NAMALWA (cell line): ENCODE measurements at places on chromosomes 2 and 18.

DNA sequence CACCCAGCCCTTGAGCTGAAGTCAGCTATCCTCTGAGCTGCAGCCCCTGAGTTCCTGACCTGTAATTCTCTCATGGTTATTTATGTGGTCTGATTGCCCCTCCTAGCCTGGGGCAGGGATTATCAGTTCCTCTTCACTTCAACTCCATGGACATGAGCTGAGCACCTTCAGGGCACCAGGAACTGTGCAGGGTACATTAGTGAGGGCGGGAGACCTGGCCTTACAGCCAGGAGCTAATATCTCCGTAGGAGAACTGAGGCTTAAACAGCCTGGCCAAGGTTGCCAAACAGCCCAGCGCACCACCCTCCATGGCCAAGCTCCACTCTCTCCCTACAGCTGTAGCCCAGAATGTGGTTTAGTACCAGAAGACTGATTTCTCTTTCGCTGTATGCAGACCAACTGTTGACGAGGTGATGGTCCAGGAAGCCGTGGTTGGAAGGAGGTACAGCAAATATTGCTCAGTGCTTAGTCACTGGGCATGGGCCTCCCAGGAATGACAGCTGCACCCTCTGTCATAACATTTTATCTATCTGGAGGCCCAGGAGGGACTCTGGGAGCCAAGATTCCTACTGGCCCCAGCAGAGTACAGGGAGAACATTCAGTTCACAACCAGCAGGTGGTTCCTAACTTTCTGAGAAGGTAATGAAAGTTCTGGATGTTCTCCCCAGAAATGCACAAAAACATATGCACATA, 228.7 kb upstream of the SIX2 start:
- DNase-seq: no peak

DNA sequence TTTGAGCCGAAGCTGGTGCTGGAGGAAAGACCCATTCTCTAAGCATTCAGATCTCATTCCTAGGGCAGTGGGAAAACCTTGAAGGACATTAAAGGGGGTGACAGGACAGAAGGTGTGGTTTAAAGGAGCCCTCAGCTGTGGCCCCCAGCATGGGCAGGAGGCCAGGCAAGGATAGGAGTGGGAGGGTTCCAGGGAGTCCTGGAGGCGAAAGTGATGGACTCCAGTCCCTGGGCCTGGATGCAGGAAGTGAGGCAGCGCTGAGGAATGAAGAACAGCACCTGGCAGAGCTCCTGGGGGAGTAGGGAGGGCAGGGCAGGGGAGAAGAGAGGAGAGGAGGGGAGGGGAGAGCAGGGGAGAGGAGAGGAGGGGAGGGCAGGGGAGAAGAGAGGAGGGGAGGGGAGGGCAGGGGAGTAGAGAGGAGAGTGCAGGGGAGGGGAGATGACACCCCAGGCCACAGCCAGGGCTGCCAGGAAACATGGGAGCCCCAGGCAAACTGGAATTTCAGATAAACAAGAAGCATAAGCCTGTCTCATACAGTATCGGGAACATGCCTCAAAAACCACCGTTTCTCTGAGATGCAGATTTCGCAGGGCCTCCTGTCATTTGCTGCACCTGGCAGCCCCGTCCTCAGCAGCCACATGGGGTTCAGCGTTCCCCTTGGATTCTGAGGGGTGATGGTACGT, 5.7 kb downstream of the RAMP1 start:
- DNase-seq: no peak

- DNase-seq: no peak
Observed at GRCh38 chr18:61335684-61336555, 2.7 kb downstream of the CDH20 start.

GRCh38 chr2:3343012-3343411, 34.6 kb downstream of the EIPR1 start:
- no peak for DNase-seq
